Upper lobe of right lung (tissue), 1 donor: ENCODE measurements at places on chromosomes 12 and 14. TPM values are rescaled to one million over a fixed set of nuclear protein-coding genes. Genes with fewer than 3 reads are reported as not detected.
A peak's percentile ranks its signal among the peaks of the same experiment; 100 is the strongest.

DNA sequence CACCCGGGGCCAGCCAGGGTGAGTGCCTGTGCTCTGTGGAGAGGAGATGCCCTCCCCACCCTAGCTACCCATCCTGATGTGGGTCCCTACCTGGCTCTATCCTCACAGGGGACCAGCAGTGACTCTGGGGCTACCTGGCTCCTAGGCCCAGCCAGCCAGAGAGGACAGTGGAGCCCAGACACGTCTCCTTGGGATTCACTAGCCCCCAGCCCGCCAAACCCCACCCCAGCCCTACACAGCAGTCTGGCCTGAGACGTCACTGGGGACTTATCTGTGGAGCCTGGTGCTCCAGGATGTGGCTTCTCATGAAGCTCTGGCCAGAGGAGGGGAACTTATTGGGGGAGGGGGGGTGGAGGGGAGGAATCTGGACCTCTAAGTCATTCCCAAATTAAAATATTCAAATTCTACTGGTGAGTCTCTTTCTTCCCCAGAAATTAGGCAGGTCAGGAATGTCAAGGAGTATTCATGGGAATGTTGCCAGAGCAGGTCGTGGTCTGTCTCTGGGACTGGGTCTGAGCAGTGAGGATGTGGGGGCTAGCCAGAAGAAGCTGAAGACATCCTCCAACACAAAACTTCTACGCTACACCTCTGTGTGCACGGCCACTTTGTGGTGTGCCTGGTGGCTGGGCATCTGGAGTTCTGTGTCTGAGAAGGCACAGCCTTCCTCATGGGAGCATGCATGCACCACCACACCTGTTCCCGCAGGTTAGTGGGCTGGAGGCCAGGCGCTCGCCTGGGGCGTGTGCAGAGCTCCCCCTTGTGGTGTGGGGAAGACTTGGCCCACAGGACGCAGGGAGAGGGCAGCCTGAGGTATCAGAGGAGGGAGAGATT is 2.7 kb downstream of the CMTM5 start:
- H3K4me3 ChIP-seq, result no peak overlapping the region
- DNase-seq, result peak; percentile 88
- no peak overlapping the region for H3K27ac ChIP-seq

The PLEKHH1 gene
- 2.3 TPM for total RNA-seq

The CCDC197 gene
- total RNA-seq, result not detected

- peaks cover 4% of the 10 kb centered on the region for H3K36me3 ChIP-seq
- peaks cover 39% of the 10 kb centered on the region for H3K4me1 ChIP-seq
- H3K4me3 ChIP-seq, result no peak overlapping the region
- peak; percentile 82 for DNase-seq
Observed at GRCh38 chr12:6608592-6609281, 1.6 kb upstream of the CHD4 start.

The ISM2 gene
- not detected for total RNA-seq

DNA sequence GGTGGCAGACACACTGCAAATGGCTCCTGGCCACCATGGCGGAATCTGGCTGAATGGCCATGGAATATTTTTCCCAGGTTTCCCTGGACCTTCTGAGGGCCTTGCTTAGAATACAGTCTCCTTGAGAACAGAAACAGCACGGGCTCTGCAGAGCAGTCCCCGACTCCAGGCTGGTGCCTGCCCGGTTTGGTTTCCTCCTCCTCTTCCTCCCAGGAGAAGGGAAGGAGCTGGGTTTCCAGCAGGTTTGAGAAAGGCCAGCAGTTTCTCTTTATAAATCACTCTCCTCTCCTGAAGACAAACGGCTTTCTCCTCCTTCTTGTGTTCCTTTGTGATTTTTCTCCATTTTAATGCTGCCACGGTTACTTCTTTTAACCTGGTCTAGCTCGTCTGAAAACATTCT is 106.8 kb upstream of the RFLNA start:
- no peaks in the 10 kb centered on the region for H3K27me3 ChIP-seq
- no peaks in the 10 kb centered on the region for H3K36me3 ChIP-seq
- peaks cover 8% of the 10 kb centered on the region for H3K4me1 ChIP-seq
- DNase-seq, result no peak
- H3K4me3 ChIP-seq, result no peak overlapping the region

DNA sequence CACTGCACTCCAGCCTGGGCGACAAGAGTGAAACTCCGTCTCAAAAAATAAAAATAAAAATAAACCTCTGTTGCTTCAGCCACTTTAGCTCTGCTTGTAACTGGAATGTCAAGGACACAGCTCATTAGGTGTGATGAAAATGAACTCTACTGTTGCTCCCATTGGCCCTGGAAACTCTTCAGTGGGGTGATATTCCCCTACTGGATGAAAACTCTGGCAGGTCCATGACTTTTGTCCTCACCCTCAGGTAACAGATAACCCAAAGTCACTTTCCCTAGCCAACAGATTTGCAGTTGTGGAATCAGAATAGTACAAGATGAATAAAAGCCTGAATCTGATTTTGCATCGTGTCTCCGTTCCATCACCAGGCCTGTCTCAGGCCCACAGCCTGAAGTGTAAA is 92.1 kb upstream of the CEP83 start:
- H3K36me3 ChIP-seq, result no peaks in the 10 kb centered on the region
- no peak overlapping the region for H3K4me3 ChIP-seq
- no peaks in the 10 kb centered on the region for H3K27me3 ChIP-seq
- no peaks in the 10 kb centered on the region for H3K4me1 ChIP-seq

The RILPL1 gene
- 17.9 TPM for total RNA-seq

DNA sequence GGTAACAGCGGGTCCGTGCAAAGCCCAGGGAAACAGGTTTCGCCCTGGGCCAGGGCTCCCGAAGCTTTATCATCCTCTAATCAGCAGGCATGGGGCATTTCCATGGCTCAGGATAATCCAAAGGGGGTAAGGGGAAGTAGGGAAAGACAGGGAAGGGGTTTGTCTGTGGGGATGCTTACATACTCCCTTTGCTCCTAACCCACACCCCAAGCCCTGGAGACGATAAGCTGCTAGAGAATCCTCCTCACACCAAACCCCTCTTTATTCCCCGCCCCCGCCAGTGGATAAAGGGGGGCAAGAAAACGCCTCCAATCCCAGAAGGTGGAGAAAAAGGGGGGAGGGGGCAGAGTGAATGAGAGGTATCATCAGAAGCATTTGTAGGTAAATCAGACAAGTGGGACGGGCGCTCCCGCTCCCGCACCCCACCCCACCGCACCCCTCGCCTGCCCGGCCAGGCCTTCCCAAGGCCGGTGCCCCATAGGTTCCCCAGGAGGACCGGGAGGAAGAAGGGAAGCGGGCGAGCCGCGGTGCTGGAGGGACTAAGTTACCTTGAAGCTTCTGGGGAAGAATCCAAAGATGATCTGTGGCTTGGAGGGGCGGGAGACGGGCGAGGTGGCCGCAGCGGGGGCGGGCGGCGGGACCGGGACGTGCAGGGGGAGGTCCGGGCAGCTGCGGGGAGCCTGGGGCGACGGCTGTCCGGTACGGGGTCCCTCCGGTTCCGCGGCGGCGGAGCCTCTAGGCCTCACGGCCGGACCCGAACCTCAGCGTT is 762 bp downstream of the PPP2R5E start:
- DNase-seq, result no peak
- peak overlapping the region; percentile 86 for H3K4me3 ChIP-seq
- H3K27ac ChIP-seq, result peak overlapping the region; percentile 88
- H3K27me3 ChIP-seq, result no peaks in the 10 kb centered on the region

The RNASE1 gene
- 888 TPM for total RNA-seq

The ARMH4 gene
- total RNA-seq, result 2.3 TPM

The ARF6 gene
- total RNA-seq, result 61.5 TPM

- no peak overlapping the region for H3K27ac ChIP-seq
- H3K4me3 ChIP-seq, result no peak overlapping the region
- DNase-seq, result no peak
- no peaks in the 10 kb centered on the region for H3K4me1 ChIP-seq
- no peaks in the 10 kb centered on the region for H3K36me3 ChIP-seq
- H3K27me3 ChIP-seq, result no peaks in the 10 kb centered on the region
Observed at GRCh38 chr14:63788011-63788933, 60.4 kb upstream of the SGPP1 start.

The LMO3 gene
- total RNA-seq, result 170 TPM

The TAS2R31 gene
- 3.0 TPM for total RNA-seq

The KERA gene
- not detected for total RNA-seq
